ENCODE measurements at places on chromosomes 5 and 9. TPM values are rescaled to one million over a fixed set of nuclear protein-coding genes. Genes with fewer than 3 reads are reported as not detected.

DNA sequence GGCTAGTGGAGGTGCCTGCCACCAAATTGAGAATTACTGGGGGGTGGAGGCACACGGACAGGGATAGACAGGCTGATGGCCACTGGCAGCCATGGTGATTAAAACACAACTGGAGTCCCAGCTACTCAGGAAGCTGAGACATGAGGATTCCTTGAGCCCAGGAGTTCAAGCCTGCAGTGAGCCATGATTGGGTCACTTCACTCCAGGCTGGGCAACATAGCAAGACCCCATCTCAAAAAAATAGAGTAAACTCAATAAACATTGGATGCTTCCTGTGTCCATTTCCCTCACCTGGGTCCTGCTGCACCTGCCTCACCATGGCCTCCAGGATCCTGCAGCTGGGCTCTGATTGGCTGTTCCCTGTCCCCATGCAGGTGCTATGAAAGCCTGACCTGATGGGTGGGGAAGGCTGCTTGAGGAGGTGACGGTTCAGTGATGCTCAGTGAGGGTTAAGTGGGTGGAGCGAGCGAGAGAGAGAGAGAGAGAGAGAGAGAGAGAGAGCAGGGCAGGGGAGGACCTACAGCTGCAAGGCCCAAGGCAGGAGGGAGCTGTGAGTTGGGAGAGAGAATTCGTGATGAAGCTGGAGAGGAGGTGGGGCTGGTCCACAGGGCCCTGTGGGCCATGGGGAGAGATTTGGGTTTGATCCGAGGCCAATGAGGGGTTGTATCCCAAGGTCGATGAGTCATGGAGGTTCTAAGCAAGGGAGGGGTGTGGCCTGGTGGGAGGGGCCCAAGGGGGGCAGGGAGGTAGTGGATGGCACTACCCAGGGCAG is 36.7 kb upstream of the FUBP3 start:
- H3K4me1 ChIP-seq: no peaks in the 10 kb centered on the region
- H3K27me3 ChIP-seq: no peaks in the 10 kb centered on the region
- H3K36me3 ChIP-seq: no peaks in the 10 kb centered on the region
- DNase-seq: no peak

GRCh38 chr5:64165500-64166200 is at the start of gene RNF180:
Gene RNF180, plus strand, starts transcription at chr5:64165843. Its CDS starts 34,965 bp downstream, at chr5:64200808.
- H3K36me3 ChIP-seq: no peaks in the 10 kb centered on the region
- H3K4me3 ChIP-seq: no peak within 1 kb of the TSS
- peaks cover 5% of the 10 kb centered on the region for H3K27me3 ChIP-seq
- no peaks in the 10 kb centered on the region for H3K4me1 ChIP-seq
- H3K27ac ChIP-seq: no peak within 1 kb of the TSS

- H3K4me1 ChIP-seq: no peaks in the 10 kb centered on the region
- H3K27ac ChIP-seq: no peak overlapping the region
Measured at GRCh38 chr9:132125361-132125760, 36.5 kb upstream of the NTNG2 start.

DNA sequence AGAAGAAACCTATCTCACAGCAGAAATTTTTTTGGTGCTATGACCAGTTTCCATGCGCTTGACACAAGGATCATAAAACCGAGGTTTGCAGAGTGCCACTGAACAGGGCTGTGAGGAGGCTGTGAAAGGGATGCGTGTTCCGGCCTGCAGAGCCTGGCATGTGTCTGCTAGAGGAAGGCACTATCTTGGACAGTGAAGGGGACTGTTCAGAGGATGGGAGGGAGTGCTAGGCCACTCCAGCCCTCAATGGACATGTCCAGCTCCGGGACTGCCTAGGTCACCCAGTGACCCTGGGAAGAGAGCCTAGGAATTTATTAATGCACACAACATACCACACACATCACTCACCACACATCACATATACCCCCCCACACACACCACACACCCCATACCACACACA is 275.9 kb downstream of the GADD45G start:
- H3K4me3 ChIP-seq: no peak overlapping the region
- no peak for DNase-seq

DNA sequence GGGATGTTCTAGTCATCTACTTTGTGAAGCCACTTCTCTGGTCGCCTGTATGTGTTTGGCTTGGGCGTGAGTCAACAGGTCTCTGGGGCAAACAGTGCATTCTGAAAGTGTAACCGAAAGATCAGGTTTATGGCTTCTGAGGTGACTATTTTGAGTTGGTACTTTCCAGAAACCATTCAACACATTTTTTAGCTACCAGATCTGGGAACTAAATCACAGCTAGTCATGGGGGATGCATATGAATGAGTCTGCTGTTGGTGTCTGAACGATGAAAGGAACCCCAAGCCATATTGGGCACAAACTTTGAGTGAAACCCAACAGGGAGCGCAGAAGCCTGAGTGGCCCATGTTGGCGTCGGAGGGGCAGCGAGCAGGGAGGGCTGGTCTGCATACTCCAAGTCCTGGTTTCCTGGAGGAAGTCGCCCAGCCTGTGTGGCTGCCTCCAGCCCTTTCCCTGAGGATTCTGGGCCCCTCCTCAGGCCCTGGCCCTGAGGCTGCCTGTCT is 35.3 kb downstream of the UBE2QL1 start:
- H3K36me3 ChIP-seq: no peaks in the 10 kb centered on the region
- no peaks in the 10 kb centered on the region for H3K27me3 ChIP-seq
- no peaks in the 10 kb centered on the region for H3K4me1 ChIP-seq
- no peak for DNase-seq
- H3K27ac ChIP-seq: no peak overlapping the region

GRCh38 chr5:52269859-52270258 is 517.9 kb upstream of the ITGA1 start:
- no peak for DNase-seq
- H3K36me3 ChIP-seq: no peaks in the 10 kb centered on the region
- no peaks in the 10 kb centered on the region for H3K4me1 ChIP-seq
- H3K4me3 ChIP-seq: no peak overlapping the region
- H3K27ac ChIP-seq: no peak overlapping the region

GRCh38 chr5:111606194-111606593 is 93.9 kb upstream of the STARD4 start:
- no peak for DNase-seq
- H3K27me3 ChIP-seq: no peaks in the 10 kb centered on the region
- no peaks in the 10 kb centered on the region for H3K36me3 ChIP-seq
- no peak overlapping the region for H3K27ac ChIP-seq
- H3K4me1 ChIP-seq: no peaks in the 10 kb centered on the region

- H3K27me3 ChIP-seq: no peaks in the 10 kb centered on the region
- no peak overlapping the region for H3K4me3 ChIP-seq
- peaks cover 13% of the 10 kb centered on the region for H3K36me3 ChIP-seq
- no peaks in the 10 kb centered on the region for H3K4me1 ChIP-seq
Measured at GRCh38 chr5:55386356-55386755, 78.6 kb downstream of the MTREX start.

DNA sequence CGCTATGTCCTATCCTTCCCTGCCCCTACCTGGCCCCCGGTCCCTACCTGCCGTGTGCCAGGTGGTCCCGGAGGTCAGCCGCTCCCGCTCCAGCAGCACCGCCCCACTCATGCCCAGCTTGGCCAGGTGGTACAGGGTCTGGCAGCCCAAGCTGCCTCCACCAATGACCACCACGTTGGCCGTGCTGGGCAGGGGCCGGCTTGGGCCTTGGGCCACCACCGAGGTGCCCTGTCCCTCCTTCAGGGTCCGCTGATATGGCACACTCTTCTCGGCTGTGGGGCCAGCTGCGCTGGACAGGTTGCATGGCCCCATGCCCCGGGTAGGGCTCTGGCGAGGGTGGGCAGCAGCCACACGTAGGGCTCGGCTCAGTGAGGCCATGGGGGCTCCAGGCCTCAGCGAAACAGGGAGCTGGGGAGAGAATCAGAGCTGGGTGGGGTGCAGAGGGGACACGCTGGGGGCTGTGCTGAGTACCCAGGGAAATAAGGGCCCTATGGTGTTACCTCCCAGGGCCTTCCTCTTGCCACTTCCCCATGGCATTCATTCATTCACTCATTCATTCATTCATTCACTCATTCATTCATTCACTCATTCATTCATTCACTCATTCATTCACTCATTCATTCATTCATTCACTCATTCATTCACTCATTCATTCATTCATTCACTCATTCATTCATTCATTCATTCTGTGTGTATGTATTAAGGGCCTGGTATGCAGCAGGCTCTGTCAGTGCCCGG is 4.2 kb downstream of the SARDH start:
- no peaks in the 10 kb centered on the region for H3K36me3 ChIP-seq
- no peak overlapping the region for H3K27ac ChIP-seq
- H3K27me3 ChIP-seq: no peaks in the 10 kb centered on the region
- no peak overlapping the region for H3K4me3 ChIP-seq
- H3K4me1 ChIP-seq: peaks cover 14% of the 10 kb centered on the region

DNA sequence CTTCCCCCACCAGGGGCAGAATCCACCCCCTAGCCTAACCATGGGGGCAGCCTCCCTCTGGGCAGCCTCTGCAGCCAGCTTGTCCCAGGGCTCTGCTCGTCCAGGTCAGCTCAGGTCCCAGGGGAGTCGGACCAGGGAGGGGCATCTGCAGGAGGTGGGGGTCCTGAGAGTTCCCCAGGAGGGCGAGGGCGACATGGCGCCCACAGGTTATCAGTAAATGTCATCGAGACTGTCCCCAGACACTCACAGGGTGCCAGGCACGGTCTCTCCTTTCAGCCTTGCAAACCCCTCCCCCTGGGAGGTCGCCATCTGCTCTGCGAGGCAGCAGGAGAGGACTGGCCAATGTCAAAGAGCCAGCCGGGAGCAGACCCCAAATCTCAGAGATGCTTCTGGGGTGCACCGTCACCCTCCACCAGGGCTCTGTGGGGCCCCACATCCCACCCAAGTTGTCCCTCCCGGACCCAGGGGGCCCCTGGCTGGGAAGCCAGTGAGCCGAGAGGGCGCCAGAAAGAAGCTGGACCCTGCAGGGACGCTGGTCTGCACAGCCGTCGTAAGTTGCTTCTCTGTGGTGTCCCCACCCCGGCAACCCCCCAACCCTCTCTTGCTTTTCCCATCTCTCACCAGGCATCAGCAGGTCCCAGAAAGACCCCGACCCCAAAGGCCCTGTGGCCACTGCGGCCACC is 69.3 kb downstream of the NTNG2 start:
- no peaks in the 10 kb centered on the region for H3K36me3 ChIP-seq
- H3K27me3 ChIP-seq: no peaks in the 10 kb centered on the region
- no peak overlapping the region for H3K27ac ChIP-seq
- H3K4me3 ChIP-seq: no peak overlapping the region

GRCh38 chr9:126498331-126498730 is 115.4 kb upstream of the LMX1B start:
- H3K4me3 ChIP-seq: no peak overlapping the region
- H3K27ac ChIP-seq: no peak overlapping the region
- DNase-seq: peak; percentile 42
- H3K4me1 ChIP-seq: peaks cover 9% of the 10 kb centered on the region

DNA sequence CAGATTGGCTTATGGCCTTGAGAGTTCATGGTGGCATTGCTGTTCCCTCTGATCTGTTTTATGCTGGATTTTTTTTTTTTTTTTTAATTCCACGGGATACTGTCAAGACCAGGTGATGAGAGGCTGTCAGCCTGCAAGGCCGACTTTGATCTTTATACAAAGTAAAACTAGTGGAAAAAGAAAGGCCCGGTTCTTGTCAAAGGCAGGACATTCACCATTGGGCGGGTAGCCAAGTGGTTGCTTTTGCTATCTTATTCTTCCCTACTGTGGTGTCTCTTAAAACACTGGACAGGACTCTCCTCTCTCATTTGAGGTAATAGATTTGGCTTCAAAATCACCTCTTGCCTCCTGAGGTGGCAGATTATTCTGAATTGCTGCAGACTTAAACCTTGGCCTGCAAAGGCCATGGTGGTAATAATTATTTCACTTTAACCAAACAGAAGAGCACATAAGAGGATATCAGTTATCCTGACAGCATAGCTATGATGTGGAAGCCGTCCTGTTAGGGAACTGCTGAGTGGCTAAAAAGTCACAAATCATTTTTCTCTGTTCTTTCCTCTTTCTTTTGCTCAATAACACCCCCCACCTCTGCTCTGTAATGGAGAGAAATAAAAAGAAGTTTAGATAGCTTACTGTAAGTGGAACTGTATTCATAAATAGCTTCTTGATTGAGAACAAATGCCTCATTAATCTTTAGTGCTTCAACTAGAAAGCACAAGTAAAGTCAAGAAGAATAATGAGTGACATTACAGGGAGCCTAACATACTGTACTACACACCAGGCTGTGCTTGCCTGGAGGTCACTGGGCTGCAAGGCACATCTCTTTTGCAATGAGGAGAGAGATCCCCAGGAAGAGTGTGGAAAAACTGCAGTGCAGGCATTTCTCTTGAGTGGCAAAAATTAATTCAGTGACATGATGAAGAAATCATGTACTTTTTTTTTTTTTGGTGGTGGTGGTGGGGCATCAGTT is 275.6 kb downstream of the KDM4C start:
- H3K27ac ChIP-seq: no peak overlapping the region
- no peak for DNase-seq
- H3K4me1 ChIP-seq: no peaks in the 10 kb centered on the region
- no peaks in the 10 kb centered on the region for H3K27me3 ChIP-seq

- DNase-seq: no peak
- no peaks in the 10 kb centered on the region for H3K4me1 ChIP-seq
- H3K4me3 ChIP-seq: no peak overlapping the region
- H3K27ac ChIP-seq: no peak overlapping the region
Measured at GRCh38 chr5:78541086-78541654, 107.4 kb downstream of the LHFPL2 start.

DNA sequence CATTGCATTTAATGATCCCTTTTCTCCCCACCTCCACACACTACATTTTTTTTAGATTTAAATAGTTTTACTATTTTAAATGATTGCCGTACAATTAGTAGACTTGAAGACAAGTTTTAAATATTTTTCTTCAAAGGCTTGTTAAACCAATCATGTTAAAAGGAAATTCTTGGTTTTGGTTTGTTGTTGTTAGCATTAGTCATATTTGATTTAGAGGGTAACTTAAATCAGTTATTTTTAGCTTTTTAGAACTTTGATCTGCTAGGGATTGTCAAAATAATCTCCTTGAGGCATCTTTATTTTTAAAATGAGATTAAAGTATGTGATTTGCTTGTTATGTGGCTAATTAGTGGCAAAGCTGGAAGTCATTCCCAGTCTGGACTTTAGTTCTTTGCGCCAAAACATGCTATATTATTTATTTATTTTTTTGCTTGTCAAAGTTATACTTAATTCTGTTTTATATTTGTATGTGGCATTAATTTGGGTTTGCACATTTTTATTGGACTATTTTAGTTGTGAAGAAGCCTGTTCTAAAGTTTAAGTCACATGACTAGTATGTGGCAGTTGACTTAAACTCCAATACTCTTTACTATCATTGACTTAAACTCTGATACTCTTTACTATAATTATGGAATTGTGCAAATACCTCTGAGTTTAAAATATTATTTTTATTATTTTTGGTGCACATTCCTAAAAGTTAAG is 14.7 kb downstream of the ITGA1 start:
- no peaks in the 10 kb centered on the region for H3K27me3 ChIP-seq
- no peak for DNase-seq
- no peak overlapping the region for H3K4me3 ChIP-seq
- no peak overlapping the region for H3K27ac ChIP-seq

GRCh38 chr5:154209591-154210081 is 19.1 kb downstream of the GALNT10 start:
- no peaks in the 10 kb centered on the region for H3K36me3 ChIP-seq
- H3K27ac ChIP-seq: no peak overlapping the region
- no peak for DNase-seq
- peaks cover 6% of the 10 kb centered on the region for H3K4me1 ChIP-seq
- H3K4me3 ChIP-seq: no peak overlapping the region

The GNA14 gene
- total RNA-seq: not detected

The FRMPD1 gene
- total RNA-seq: not detected

The SLC34A1 gene
- not detected for total RNA-seq

The PKD2L2 gene
- not detected for total RNA-seq

The GPR21 gene
- total RNA-seq: 0.35 TPM

The ZNF354C gene
- total RNA-seq: 5.7 TPM

The HSD17B3 gene
- total RNA-seq: 0.42 TPM

The NAIP gene
- 2.5 TPM for total RNA-seq

The SPATA31A3 gene
- not detected for total RNA-seq

Measured in CD8-positive, alpha-beta memory T cell (primary cell).